ENCODE measurements at places on chromosomes 16 and 17.

DNA sequence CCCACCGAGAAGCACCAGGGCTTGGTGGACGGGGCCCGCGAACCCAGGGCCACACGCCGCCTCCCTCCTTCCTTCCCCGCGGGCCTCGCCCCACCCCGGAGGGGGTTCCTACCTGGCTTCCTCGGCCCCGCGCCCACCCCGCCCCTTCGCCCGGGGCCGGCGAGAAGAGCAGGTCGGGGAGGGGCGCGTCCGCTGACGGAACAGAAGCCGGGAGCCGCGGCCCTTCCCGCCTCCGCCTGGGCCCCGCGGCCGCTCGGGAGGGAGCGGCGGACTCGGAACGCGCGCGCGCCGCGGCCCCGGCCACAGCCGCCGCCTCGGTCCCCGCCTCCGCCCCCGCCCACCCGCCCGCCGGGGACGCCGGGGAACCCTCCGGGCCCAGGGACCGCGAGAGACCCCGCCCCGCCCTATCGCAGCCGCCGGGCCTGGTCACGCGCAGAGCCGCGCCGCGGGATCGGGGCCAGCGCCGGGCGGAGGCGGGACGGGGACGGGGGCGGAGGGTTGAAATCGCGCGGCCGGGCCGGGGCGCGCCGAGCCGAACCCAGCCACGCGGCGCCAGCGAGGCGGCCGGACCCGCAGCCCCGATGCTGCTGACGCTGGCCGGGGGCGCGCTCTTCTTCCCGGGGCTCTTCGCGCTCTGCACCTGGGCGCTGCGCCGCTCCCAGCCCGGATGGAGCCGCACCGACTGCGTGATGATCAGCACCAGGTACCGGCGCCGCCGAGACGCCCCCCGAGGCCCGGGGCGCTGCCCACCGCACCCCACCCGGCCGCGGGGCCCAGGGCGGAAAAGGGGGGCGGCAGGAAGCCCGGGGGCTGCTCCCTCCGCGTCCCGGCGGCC is at the start of gene TLCD3A:
TLCD3A (plus strand) TSS at position 530 of the 835 bp plus-strand sequence; CDS start at position 582, 52 bp downstream.
- peak; percentile 25 for DNase-seq

DNA sequence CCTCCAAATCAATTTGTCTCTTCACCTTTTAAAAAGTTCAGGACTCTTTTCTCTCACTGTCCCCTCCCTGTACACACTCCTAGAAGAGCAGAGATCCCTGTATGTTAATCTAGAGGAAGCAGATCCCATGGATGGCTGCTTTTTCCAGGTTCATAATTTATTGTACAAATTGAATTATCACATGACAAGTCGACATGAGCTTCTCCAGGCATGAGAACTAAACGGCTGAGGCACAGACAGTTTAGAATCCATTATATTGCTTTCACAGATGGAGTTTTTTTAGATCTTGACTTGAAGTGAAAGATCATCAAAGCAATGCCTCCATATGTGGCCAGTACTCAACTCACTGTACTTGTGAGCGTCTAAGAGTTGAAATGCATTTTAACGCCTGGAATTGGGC is 47.9 kb downstream of the RGS9 start:
- no peak for DNase-seq

DNA sequence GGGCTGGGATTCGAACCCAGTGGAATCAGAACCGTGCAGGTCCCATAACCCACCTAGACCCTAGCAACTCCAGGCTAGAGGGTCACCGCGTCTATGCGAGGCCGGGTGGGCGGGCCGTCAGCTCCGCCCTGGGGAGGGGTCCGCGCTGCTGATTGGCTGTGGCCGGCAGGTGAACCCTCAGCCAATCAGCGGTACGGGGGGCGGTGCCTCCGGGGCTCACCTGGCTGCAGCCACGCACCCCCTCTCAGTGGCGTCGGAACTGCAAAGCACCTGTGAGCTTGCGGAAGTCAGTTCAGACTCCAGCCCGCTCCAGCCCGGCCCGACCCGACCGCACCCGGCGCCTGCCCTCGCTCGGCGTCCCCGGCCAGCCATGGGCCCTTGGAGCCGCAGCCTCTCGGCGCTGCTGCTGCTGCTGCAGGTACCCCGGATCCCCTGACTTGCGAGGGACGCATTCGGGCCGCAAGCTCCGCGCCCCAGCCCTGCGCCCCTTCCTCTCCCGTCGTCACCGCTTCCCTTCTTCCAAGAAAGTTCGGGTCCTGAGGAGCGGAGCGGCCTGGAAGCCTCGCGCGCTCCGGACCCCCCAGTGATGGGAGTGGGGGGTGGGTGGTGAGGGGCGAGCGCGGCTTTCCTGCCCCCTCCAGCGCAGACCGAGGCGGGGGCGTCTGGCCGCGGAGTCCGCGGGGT is at the start of gene CDH1:
CDH1 (plus strand) TSS at position 247 of the 684 bp plus-strand sequence; CDS start at position 371, 124 bp downstream.
- DNase-seq, result peak; percentile 23

DNA sequence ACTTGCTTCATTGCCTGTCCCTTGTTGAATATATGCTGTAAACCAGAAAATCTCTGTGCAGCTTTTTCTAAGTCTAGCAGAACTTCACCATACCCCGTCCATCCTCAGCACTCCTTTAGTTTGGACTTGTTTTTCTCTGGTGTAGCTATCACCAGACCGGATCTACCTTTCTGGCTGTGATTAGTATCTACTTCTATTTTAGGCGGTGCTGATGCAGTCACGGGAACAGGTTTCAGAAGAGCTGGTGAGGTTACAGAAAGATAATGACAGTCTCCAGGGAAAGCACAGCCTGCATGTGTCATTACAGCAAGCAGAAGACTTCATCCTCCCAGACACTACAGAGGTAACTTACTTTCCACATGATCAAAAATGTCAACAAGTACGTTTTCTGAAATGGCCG is 46.4 kb downstream of the NUP88 start:
- DNase-seq, result no peak

GRCh38 chr17:7687908-7688807 is at the start of gene WRAP53:
Gene WRAP53 (plus strand): TSS chr17:7688477. CDS start chr17:7688649, 172 bp downstream.
- DNase-seq, result peak; percentile 96

DNA sequence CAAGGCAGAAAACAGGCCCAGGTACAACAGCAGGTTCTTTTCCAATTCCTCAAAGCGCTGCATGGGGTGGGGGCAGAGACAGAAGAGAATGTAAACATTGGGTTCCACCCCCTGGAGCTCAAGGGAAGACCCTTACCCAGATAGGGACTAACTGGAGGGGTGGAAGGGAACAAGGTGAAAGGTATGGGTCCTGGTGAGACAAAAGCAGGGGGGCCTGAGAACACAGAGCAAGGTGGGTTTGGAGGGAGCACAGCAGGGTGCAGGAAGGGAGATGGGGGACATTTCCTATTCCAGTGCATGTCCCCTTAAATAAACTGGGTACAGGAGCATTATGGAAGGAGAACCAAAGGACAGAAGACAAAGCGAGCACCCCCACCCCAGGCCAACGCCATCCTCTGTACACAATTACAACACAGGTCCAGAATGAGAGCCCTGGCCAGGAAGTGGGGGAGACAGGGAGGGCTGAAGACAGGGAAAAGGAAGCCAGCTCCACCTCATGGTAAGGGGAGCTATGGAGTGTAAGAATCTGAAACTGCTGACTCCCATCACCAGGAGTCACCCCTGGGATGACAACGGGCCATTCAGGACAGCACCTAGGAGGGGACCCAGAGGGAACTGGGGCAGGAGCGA is 2.1 kb upstream of the CD2BP2 start:
- DNase-seq, result no peak

- no peak for DNase-seq
These were observed 2.0 kb downstream of the NPTX1 start for GRCh38 chr17:80474231-80474960.

GRCh38 chr17:80948976-80949450 is 42.6 kb upstream of the CHMP6 start:
- DNase-seq, result no peak

DNA sequence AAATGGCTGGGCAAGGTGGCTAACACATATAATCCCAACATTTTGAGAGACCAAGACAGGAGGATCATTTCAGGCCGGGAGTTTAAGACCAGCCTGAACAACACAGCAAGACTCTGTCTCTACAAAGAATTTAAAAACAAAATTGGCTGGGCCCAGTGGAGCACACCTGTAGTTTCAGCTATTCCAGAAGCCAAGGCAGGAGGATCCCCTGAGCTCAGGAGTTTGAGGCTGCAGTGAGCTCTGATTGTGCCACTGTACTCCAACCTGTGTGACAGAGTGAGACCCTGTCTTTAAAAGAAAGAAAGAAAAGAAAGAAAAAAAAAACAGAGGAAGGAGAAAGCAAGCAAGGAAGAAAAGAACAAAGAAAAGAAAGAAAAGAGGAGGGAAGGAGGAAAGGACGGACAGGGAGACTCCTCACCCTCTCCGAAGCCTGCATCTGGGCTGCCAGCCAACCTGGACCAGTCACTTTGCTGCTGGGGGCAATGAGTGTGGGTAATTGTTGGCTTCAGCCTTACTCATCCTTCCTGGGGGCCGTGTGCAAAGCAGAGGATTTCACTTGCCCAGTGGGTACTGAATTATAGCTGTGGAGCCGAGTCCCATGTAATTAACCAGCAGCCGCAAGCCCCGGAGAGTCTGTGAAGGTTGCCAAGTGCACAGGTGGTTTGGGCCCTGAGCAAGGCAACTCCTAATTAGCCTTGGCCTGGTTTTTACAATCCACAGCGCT is 6.7 kb upstream of the MT4 start:
- DNase-seq, result no peak

DNA sequence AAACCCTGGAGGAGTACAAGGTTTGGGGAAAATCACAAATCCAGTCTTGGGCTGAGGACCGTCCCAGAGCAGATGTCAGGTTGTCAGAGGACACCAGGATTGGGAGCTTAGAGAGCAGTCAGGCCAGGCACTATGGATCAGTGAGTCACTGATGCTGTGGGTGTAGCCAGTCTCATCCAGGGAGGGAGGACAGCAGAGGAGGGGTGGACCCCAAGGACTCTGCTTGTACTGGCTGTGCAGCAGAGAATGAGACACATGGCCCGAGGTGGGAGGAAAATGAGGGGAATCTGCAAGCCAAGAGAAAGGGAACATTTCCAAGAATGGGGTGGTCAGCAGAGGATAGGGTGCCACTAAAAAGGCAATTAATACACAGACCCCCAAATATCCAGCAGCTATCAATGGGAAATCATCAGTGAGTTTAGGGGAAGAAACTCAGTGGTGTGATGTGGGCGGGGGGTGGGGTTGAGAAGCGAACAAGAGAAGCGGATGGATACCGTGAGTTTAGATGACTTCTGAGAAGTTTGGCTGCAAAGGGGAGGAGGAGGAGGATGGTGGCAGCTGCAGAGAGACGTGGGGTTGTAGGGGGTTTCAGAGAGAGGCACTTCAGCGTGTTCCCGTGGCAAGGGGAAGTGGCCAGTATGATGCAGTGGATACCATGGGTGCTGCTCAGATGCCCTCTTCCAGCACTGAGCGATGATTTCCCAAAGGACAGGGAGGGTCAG is 43.9 kb downstream of the ARHGAP27 start:
- DNase-seq, result no peak

- DNase-seq, result no peak
These were observed 10.7 kb upstream of the NOS2 start for GRCh38 chr17:27810902-27811557.

DNA sequence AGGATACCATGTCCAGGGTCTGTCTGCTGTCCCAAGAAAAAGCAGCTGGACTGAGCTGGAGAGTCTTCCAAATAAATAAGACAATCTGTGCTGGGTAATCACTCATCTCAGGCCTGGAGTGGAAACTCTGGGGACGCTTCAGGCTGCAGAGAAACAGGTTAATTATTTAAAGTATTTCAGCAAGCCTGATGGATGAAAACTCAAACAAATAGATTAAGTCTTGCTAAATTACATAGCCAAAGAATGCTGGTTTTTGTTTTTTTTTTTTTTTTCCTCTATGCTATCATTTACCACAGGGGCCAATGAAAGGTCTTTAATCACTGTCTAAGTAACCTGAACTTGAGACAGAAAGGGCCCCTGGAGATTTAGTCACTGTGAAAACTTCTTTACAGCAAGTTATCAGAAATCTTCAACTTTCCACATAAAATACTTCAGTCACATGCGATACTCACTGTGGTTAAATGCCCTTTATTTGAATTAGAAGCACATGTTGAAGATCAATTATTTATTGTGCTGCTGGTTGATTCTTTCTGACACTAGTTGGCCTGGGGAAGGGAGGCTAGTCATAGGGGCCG is 31.0 kb upstream of the KCNJ2 start:
- no peak for DNase-seq

DNA sequence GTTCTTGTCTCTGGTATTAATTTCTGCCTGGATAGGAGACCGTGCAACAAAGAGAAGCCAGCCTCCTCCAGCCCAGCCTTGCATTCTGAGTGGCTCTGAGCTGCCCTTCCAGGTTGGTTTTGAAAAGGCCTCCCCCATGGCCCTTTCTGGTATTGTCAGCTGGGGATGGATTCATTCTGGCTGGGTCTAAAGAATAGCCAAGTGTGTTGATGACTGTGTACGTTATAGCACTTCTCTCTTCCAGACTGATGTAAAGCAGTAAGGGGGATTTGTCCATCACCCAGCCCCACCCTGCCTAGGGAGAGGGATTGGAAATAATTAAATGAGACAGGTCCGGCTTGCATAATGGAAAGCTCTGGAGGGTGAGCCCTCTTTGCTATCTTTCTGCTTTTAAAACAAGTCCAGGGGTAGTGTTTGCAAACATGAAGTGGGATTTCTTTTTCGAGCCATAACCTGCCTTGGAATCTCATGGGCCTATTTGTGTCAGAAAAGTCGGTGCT is 146.4 kb downstream of the MSI2 start:
- no peak for DNase-seq

- no peak for DNase-seq
These were observed 14.4 kb downstream of the B9D1 start for GRCh38 chr17:19348081-19348650.

- DNase-seq, result no peak
These were observed 116.8 kb downstream of the CDYL2 start for GRCh38 chr16:80687606-80688005.

DNA sequence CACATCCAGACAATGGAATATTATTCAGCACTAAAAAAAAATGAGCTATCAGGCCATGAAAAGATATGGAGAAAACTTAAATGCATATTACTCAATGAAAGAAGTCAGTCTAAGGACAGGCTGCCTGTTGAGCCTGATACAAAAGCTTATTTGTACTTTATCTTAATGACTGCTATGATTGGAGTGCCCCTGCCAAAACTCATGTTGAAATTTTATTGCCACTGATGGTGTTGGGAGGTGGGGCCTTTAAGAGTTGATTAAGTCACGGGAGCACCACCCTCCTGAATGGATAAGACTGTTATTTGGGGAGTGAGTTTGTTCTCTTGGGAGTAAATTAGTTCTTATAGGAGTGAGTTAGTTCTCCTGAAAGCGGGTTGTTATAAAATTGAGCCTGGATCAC is 9.9 kb downstream of the C17orf67 start:
- no peak for DNase-seq

DNA sequence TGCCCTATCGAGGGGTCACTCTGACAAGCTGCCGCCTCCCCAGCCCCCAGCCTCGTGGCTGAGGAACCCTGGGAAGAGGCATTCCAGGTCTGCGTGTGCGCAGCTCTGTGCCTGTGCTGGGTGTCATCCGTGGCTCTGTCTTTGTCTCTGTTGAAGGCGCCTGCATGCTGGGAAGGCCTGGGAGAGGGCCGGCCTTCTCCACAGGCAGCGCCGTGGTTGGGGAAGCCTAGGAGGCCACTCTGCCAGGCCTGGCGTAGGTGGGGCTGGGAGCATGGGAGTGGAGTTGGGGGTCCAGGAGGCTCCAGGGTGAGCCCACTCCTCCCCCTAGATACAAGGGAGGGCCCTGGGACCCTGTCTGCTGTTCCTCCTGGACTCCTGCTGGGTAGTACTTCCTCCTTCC is 3.3 kb downstream of the NHERF2 start:
- DNase-seq, result no peak
